ENCODE measurements at places on chromosomes 1 and 21. TPM values are rescaled to one million over a fixed set of nuclear protein-coding genes. Genes with fewer than 3 reads are reported as not detected.

HUNK gene
- not detected for total RNA-seq

USH2A gene
- not detected for total RNA-seq

AGMAT gene
- total RNA-seq = 0.27 TPM

TRABD2B gene
- total RNA-seq = under 0.01 TPM

CNR2 gene
- total RNA-seq = not detected

S100A8 gene
- not detected for total RNA-seq

BNIPL gene
- total RNA-seq = under 0.01 TPM
